NCI-H1417 treated with DMSO at 0.1 percent for 48 hours (cell line): ENCODE measurements at places on chromosomes 16 and 17.

- no peak for DNase-seq
These were observed 76.9 kb downstream of the NF1 start for GRCh38 chr17:31171701-31172100.

DNA sequence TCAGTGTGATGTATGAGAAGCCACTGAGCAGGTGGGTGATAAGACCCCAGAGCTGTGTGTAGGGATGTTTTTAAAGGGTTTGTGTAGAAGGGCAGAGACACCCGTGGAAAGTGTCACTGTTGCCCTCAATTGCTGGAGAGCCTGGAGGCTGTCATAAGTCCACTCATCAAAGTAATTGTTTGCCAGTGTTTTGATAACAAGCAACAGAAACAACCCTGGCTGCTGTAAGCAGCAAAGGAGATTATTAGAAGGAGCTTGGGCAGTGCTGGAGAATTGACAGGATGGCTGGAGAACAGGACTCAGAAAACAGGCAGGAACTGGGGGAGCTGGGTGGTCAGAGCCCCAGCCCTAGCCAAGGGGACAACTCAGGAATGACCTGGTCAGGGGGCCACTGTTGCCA, 119.6 kb downstream of the CCDC182 start:
- no peak for DNase-seq

- no peak for DNase-seq
These were observed 13.6 kb downstream of the FTO start for GRCh38 chr16:53717577-53717976.

GRCh38 chr17:31842195-31843069, 16.6 kb downstream of the COPRS start:
- DNase-seq, result peak; percentile 14

GRCh38 chr17:43719578-43719977, 39.0 kb downstream of the SOST start:
- no peak for DNase-seq

DNA sequence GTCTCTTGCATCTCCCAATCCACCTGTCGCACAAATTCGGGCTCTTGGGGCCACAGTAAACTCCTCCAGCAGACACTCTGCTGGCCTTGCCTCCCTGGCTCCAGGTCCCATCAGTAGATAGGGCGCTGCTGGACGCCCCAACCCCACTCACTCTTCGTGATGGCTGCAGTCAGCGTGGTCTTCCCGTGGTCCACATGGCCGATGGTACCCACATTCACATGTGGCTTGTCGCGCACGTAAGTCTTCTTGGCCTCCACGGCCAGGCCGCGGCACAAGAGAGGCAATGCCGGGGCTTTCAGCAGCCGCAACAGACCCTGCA, 428 bp downstream of the TUFM start:
- DNase-seq, result no peak

GRCh38 chr16:984121-984694, 2.6 kb downstream of the SOX8 start:
- no peak for DNase-seq

- DNase-seq, result no peak
These were observed 11.3 kb downstream of the UTS2R start for GRCh38 chr17:82382933-82383255.

GRCh38 chr16:27046958-27047518, 19.7 kb upstream of the C16orf82 start:
- no peak for DNase-seq

DNA sequence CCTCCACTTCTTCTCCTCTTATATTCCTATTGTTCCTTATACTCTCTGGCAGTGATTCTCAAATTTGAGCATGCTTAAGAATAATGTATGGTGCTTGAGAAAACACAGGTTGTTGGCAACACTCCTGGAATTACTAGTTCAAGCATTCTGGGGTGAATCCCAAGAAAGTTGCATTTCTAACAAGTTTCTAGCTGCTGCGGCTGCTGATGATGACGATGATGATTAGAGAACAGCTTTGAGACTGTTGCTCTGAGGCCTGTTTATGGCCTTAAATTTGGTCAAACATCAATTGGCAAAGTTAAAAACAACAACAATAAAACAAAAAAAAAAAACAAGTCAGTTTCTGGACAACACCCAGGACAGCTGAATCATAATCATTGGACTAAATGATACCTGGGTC, 961.9 kb downstream of the CDH11 start:
- no peak for DNase-seq

DNA sequence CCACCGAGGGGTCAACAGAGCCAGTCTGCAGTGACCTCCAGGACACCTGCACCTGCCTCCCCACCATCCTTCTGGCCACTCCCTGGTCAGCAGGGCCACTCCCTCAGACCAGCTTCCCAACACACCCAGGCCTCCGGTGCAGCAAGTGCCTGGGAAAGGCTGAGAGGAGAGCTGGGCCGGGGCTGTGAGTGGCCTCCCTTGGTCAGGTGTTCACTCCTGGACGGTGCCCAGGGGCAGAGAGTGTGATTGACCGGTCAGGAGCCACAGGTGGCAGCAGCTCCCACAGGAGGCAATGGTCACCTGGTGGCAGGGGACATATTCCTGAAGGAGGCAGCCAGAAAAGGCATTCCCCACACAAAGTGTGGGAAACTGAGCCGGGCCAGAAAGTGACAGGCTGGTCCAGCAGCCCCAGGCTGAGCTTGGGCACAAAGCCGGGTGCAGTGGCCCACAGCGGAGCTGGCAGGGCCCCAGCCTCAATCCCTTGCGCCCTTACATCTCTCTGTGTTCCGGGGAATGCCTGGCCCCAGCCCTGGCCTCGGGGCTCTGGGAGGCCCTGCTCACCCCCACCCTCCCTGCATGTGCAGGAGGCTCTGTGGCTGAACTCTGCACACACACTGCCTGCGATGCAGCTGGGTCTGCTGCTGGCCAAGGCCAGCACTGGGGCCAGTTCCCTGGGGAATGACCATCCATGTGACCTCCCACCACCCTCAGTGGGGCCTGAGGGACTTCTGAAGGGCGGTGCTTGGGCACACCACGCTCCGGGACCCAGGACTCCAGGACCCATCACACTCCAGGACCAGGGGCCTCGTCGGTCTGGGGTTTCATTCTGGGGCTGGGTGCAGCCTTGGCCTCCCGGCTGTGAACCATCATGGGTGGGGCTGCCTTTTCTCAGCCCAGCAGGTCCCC, 1.2 kb upstream of the C17orf99 start:
- no peak for DNase-seq

- DNase-seq, result no peak
These were observed 382.8 kb downstream of the SEC14L1 start for GRCh38 chr17:77523540-77523939.

DNA sequence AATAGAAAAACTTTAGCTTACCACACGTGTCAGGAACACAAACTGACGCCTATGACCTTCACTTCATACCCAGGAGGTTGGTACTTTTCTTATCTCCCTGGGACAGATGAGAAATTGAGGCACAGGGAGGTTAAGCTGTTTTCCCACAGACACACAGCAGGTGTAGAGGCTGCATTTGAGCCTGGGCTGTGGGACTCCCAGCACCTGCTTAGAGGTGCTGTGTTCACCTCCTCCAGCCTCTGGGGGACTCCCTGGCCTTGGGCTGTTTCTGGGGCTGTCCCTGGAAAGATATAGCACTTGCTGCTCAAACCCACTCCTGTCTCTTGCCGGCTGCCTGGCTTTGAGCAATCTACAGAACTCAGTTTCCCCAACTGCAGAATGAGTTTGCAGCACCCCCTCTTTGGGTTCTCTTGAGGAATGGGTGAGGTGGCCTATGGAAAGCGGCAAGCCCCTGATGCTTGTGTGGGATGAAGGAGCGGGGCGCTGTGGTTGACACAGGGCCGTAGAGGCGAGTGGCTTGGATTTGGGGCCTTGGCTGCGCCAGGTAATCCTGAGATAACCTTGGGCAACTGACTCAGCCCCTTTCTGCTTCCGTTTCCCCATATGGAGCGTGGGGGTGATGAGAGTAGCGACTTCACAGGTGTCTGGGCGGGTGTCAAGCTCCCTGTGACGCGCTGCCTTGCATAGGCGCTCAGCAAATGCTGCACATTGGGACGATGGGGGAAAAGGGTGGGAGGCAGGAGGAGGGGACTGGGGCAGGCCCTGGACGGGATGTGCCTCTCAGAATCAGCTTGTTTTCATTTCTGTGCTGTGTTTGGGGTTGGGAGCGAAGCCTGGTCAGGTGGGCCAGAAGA, 104.5 kb upstream of the CIBAR2 start:
- DNase-seq, result no peak

DNA sequence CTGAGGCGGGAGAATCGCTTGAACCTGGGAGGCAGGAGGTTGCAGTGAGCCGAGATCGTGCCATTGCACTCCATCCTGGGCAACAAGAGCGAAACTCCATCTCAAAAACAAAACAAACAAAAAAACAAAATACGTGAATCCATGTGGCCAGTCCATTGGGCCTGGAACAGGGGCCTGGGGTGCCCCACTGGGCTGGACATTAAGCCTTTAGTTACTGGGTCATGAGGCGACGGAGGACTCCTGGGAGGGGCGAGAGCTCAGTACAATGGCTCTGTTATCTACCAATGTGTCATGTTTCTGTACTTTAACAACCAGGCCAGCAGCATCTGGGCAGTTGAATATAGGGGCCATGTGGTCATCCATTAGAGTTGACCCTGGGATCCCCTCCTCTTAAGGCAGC, 18.9 kb upstream of the CLEC18A start:
- no peak for DNase-seq

GRCh38 chr17:80195671-80196529, 24.2 kb downstream of the SGSH start:
- DNase-seq, result no peak

- no peak for DNase-seq
These were observed 3.5 kb upstream of the CDH13 start for GRCh38 chr16:82623241-82623640.

GRCh38 chr16:65342231-65342866, 220.5 kb upstream of the CDH11 start:
- DNase-seq, result no peak

- no peak for DNase-seq
These were observed 2.5 kb upstream of the LASP1 start for GRCh38 chr17:38867179-38867967.

DNA sequence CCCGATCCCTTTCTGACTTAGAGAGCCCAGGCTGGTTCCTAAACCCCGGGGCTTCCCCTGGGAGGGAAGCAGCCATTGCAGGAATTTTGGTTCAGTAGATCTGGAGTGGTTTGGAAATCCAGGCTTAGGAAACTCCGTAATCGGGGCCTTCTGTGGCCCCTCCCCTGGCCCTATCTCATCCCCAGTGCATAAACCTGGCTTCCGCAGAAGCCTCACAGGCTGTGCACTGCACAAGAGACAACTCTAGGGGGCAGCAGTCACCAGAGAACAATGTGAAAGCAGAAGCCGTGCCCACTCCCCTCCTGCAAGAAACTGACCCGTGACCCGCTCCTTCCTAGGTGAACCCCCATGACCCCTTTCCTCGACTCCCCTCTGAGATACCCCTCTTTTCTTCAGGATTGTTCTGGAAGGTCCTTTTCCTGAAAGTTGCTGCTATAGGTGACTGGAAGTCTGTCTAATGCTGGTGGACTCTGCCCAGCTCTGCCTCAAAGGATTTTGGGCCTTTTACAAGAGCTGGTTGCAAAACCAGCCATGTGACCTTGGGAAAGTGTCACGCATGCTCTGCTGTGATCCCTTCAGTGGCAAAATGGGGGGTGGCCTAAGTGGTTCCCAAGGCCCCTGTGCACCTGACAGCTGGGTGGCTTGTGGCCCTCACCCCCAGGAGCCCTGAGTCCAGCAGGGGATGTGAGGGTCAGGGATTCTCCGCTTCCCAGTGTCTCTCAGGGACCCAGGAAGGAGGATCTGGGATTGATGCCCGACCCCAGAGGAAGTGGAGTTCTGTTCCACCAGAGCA, 14.4 kb downstream of the GUCY2D start:
- no peak for DNase-seq

DNA sequence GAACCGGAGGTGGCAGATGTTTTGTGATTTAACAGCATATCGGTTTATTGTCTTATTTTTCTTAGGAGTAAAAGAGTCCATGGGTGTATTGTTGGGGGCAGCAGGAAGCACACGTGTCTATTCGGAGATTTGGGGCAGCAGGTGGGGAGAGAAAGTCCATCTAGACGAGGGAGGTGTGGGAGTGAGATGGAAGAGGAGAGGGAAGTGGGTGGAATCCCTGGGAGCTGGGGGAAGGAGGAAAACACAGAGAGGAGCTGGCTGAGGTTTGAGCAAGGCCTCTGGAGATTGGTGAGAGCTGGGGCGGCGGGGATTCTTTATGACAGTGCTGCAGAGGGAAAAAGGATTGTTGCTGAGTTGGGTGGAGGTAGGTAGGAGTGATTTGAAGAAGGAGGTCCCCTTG, 72.1 kb downstream of the PRKCB start:
- DNase-seq, result no peak

DNA sequence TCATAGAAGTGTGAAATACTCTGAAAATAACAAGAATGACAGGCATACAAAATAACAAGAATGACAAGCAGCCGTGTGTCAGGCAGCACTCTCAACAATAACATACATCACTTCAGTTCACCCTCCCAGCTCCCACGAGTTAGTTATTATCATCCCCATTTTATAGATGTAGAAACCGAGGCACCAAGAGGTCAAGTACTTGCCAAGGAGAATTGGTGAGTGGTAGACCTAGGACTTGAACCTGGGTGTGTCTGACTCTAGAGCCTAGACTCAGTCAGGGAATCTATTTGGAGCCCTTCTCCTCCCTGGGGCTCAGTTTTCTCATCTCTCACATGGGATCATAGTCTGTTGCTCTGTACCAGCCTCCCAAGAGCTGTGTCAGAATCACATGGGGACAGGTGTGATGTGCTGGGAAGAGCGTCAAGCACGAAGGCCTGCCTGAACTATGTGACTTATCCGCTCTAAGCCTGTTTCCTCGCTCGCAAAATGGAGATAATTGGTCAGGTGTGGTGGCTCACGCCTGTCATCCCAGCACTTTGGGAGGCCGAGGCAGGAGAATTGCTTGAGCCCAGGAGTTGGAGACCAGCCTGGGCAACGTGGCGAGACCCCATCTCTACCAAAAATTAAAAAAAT, 19.4 kb upstream of the PHOSPHO1 start:
- DNase-seq, result no peak

DNA sequence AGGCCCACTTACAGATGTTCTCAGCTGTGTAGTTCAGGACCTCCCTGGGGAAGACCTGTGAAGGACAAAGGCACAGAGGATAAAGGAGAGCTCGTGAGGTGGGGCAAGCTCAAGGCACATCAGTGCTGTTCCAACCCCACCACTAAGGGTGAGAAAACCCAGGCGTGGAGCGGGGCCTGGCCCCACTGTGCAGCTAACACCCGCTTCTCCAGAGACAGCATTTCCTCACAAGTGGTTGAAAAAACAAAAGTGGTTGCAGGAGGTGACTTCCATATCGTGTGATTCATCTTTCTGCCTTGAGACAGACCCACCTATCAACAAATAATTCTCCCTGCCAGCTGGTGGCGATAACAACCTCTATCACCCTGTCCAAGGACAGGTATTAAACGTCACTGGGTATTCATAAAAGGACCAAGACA, 30.0 kb downstream of the SNN start:
- no peak for DNase-seq

GRCh38 chr16:1532081-1532760, 1.2 kb upstream of the TMEM204 start:
- DNase-seq, result no peak

- no peak for DNase-seq
These were observed 26.0 kb downstream of the MSI2 start for GRCh38 chr17:57282296-57282695.

GRCh38 chr17:79803997-79804855, 7.3 kb upstream of the CBX8 start:
- DNase-seq, result no peak

GRCh38 chr16:47161464-47161863, 17.7 kb upstream of the NETO2 start:
- DNase-seq, result no peak

GRCh38 chr17:50483266-50483665, 4.6 kb downstream of the RSAD1 start:
- no peak for DNase-seq
